HFFc6 (cell line): ENCODE measurements at places on chromosomes 11 and 22.

DNA sequence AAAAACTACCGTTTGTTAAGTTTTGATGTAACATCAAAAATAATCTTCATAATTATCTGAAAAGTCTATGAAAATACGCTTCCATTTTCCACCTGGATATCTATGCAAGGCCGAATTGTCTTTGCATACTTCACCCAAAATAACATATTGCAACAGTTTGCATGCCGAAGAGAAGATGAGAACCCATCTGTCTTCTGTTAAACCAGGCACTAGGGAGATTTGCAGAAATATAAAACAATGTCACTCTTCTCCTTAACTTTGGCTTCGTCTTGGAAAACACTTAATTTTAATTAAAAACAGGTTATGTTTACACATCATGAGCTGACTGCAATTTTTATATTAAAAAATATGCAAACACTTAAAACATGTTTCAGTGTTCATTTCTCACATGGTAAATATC lies 1325.8 kb downstream of the TBC1D22A start:
- no peak for DNase-seq

- peak; percentile 32 for DNase-seq
Observed at GRCh38 chr22:46537946-46538813, 760 bp upstream of the CELSR1 start.

DNA sequence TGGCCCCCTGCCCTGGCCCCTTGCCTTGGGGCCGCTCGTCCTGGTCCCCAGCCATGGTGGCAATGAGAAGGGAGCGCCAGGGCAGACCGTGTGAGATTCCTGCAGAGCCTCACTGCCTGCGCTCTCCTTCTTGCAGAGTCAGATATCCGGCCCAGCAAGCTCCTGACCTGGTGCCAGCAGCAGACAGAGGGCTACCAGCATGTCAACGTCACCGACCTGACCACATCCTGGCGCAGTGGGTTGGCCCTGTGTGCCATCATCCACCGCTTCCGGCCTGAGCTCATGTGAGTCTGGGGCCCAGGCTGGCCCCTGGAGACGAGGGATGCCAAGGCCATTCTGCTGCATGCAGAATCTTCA lies 114.1 kb downstream of the MICAL2 start:
- no peak for DNase-seq

GRCh38 chr22:50076646-50077535 lies 8.3 kb downstream of the MLC1 start:
- no peak for DNase-seq

DNA sequence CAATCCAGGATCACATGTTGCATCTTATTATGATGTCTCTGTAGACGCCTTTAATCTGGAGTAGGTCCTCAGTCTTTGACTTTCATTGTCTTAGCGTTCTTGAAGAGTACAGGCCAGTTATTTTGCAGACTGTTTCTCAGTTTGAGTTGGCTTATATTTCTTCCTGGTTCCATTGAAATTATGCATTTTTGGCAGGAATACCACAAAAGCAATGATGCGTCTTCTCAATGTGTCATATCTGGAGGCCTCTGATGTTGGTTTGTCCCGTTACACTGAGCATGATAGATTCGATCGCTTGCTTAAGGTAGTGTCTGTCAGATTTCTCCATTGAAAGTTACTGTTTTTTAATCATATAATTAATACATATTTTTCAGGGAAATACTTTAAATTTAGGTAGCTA lies 30.6 kb downstream of the TECTA start:
- DNase-seq, result no peak

GRCh38 chr11:47216121-47216798 lies 1.5 kb downstream of the DDB2 start:
- peak; percentile 85 for DNase-seq

DNA sequence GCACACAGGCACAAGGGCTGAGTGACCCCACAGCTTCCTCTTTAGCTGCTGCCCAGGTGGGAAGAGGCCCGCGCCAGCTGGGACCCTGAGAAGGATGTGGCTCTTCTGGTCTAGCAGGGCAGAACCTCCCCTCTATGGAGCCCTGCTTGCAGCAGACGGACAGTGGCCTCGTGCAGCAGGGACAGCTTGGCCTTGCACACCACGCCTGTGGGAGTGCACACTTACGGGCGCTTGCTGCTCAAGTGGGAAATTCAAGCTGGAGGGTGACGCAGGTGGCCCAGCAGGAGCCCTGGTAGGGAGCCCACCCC lies 971.4 kb downstream of the BRD1 start:
- no peak for DNase-seq

- DNase-seq, result no peak
Observed at GRCh38 chr11:35360055-35360530, 59.3 kb downstream of the SLC1A2 start.

DNA sequence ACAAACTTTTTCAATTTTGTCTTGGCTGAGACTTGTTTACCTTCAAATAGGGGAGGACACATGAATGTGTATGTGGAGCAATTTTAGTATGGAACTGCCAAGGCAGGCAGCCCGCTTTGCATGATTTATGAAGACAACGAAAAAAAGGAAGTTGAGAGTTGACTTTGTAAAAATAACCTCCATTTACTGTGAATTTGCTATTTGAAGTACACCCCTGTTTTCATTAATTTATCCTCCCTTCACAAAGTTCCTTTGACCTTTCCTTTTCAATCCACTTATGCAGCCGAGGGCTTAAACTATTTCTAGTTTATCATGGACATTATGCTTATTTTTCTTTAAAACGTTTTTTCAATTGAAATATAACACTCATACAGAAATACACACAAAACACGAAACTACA lies 369.6 kb upstream of the CADM1 start:
- no peak for DNase-seq

GRCh38 chr11:122229481-122230384 lies 113.7 kb upstream of the BLID start:
- no peak for DNase-seq

GRCh38 chr22:32175683-32176644 lies 16.9 kb upstream of the C22orf42 start:
- DNase-seq, result no peak

DNA sequence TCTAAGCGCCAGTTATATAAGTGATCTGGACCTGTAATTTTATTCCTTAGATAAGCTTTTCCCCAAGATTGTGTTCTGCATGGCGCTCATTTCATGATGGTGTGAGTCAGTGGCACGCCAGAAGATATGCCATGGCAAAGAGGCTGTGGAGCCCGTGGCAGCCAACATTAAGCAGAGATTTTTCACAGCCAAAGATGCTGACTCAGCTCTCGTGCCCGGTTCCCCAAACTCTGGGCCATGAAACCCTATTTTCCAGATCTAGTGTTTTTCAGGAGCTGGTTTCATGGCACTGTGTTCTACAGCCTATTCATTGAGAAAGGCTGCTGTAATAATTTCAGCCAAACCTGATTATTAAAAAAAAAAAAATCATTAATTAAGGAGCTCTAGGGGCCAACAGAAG lies 15.4 kb upstream of the LINC01488 start:
- no peak for DNase-seq

GRCh38 chr22:43288807-43289420 lies 54.3 kb downstream of the SCUBE1 start:
- no peak for DNase-seq

GRCh38 chr11:118052581-118053206 lies 24.2 kb upstream of the TMPRSS4 start:
- no peak for DNase-seq

GRCh38 chr22:17779286-17780115 lies 5.2 kb upstream of the BID start:
- no peak for DNase-seq

GRCh38 chr11:106061954-106062949 lies 14.9 kb downstream of the KBTBD3 start:
- DNase-seq, result no peak

DNA sequence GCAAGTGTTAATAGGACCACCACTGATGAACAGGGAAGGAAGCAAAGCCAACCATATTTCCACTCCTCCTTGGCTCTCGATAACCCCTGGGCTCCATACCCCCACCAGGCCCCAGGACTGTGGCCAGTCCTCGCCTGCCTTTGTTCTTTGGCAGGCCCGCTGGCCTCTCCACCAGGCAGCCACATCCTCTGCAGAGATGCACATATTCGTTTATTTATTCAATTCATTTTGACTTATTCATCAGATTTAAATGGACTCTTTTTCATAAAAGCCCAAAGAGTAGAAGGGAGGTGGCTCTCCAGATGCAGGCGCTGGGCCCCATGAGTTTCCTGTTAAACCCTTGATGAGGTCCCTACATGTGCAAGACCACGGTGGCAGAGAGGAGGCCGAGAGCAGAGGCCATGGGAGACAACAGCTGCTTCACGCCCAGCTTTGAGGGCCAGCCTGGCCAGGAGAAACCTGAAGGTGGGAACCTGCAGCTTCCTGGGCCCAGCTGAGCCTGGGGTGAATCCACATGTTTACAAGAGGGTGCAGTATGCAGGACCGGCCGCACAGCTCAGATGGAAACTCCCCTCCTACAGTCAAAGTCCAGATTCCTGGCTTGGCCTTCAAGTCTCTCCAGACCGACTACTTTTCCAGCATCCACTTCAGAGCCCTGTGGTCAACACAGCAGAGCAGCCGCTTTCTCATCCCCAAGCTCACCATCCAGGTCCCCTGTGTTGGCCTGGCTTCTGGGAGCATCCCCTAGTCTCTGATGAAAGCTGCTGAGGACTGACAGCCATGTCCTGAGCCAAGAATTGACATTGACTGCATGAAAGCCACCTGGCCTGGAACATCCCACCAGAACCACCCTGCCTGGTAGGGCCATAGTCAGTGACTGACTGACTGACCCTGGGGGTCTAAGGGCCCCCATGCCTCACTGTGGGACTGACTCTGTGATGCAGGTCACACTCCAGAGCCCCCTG lies 39.7 kb upstream of the CCND1 start:
- no peak for DNase-seq
